Stimulated activated CD8-positive, alpha-beta memory T cell treated with anti-CD3 and anti-CD28 coated beads, Interleukin-7, amount 100 ng/mL, for 1 hour (primary cell): ENCODE measurements at places on chromosomes 12 and 14.

- no peak for DNase-seq
Observed at GRCh38 chr12:121814429-121815119, 10.8 kb downstream of the SETD1B start.

DNA sequence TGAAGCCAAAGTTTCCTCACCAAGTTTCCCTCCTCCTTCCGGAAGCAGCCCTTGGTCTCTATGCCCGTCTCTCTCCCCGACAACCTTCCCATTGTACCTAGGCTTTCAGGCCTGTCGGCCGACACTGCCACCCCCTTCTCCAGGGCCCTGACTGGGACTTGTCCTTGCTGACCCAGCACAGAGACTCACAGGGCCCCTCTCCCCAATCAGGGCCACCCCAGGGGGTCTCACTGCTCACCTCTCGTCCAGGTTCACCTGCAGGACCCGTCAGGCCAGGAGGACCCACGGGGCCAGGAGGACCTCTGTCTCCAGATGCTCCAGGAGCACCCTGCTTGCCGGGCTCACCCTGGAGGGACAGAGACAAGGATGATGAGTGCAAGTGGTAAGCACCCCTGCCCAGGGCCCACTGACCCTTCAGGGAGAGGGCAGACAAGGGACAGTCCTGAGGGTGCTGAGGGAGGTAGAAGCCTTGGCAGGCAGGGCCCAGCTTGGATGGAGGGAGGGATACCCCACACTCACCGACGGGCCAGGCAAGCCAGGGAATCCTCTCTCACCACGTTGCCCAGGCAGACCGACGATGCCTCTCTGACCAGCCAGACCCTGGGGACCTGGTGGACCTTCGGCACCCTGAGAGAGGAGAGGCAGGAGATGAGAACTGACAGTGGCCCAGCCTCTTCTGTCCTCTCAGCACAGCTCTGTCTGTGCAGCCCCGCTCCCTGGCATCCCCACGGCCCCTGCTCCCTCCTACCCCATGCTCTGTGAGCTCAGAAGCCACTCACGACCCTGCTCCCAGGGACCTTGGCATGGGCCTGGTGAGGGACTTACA lies 14.6 kb downstream of the TMEM106C start:
- DNase-seq = no peak

GRCh38 chr12:75438059-75438754 lies 42.3 kb upstream of the GLIPR1 start:
- DNase-seq = no peak

- DNase-seq = no peak
Observed at GRCh38 chr12:80714846-80715245, 1.9 kb upstream of the MYF5 start.

- no peak for DNase-seq
Observed at GRCh38 chr12:49198431-49199155, 9.7 kb upstream of the TUBA1A start.

- no peak for DNase-seq
Observed at GRCh38 chr12:108531929-108532848, 17.1 kb downstream of the FICD start.

DNA sequence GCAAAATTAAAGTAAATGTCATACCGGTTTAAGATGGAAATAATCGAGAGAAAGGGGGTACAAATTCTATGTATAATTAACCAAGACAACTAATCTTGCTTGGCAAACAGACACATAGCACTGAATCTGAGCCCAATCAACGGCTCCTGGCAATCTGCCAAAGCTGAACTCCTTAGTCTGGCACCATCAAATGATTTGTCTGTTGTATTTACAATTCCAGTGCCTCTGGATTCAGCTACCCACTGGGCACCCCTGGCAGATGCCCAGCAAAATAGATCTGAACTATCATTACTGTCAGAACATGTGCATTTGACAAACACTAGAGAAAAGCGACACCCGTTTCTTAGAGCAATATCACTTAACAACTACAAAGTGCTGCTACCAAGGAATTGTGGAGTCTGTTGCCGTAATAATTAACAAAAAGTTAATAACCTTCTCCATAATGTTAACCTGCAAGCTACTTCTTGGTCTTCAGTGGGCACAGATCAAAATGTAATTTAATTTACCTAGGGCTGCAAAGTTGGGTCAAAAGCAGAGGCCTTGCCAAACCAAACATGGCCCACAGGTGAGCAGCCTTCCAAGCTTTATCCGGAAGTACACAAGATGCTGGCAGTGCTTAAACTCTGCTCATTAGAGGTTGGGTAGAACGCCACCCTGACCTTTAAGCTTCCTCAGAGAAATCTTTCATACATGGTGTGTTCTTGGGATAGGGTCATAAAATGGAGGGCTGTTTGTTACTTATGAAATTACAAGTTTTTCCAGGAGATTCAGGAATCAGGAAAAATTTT lies 7.6 kb downstream of the EGLN3 start:
- DNase-seq = no peak

DNA sequence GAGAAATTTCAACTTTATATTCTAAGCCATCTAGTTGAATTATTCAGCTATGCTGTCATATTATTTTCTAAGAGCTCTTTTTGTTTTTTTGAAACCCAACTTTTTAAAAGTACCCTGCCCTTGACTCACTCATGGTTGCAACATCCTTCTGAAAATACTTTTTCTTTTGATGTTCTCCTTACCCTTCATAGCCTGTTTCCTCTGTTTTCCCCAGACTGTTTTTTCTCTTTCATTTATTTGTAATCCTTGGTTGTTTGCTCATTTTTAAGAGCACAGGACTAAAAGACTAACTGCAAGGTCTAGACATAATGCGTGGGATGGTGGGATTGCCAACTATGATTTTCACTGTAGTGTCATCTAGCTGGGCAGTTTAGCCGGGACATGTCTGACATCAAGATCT lies 21.2 kb upstream of the CDKL1 start:
- no peak for DNase-seq

GRCh38 chr14:22552827-22553076 lies 36.3 kb downstream of the DAD1 start:
- DNase-seq = no peak

GRCh38 chr14:86802726-86803125 lies 1190.3 kb downstream of the GALC start:
- no peak for DNase-seq

DNA sequence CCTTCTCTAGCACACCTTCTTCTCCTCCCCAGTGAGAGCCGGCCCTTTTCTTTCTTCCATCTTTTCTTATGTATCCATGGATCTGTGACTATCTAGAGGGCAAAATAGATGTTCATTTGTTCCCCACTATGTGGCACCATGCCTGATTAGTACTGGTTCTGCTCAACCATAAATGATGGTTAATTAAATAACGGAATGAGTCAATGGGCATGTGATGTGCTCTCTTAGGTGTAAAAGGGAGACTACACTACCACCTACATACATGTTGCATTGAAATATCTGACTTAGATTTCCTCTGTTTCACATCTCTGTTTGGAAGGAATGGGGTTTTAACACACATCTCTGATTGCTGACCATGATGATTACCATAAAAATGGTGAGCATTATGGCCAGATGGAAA lies 116.5 kb downstream of the BTG1 start:
- no peak for DNase-seq

GRCh38 chr12:6947615-6948014 lies 3.5 kb upstream of the PTPN6 start:
- no peak for DNase-seq

- no peak for DNase-seq
Observed at GRCh38 chr14:87305345-87305744, 687.6 kb downstream of the GALC start.

GRCh38 chr12:124821252-124822200 lies 42.1 kb downstream of the SCARB1 start:
- no peak for DNase-seq

GRCh38 chr14:81436296-81437138 lies 36.4 kb upstream of the STON2 start:
- no peak for DNase-seq
